ENCODE measurements at places on chromosomes 11 and 22.

GRCh38 chr11:113593698-113594308 lies 112.3 kb downstream of the TMPRSS5 start:
- DNase-seq, result no peak

DNA sequence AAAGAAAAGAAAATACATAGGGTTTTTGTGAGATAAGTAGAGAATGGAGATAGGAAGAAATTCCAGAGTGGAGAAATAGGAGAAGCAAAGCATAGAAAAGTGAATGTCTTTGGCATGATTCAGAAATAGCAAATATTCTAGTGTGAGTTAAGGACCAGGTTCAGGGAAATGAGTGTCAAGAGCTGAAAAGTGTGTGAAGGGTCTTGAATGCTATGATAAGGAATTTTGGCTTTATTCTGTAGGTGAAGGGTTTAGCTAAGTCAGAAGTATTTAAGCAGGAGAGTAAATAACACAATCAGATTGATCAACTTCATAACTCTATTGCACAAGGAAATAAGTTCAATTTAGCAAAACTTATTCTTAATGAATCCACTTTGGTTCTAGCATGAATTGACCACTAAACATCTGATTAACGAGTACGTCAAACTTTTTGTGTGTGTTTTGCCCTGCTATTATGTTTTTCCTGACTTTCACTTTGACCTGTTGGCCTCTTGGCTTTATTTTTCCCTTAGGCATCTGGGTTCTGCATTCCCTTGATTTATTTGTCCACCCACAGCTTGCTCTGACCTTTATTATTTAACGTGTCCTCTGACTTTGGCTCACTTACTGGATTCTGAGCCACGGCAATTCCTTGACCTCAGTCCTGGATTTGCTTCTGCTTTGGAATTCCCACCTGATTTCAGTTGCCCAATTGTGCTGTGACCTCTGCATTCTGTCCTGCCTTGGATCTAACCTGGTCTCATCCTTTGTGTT lies 11.9 kb upstream of the TMEM218 start:
- DNase-seq, result no peak

DNA sequence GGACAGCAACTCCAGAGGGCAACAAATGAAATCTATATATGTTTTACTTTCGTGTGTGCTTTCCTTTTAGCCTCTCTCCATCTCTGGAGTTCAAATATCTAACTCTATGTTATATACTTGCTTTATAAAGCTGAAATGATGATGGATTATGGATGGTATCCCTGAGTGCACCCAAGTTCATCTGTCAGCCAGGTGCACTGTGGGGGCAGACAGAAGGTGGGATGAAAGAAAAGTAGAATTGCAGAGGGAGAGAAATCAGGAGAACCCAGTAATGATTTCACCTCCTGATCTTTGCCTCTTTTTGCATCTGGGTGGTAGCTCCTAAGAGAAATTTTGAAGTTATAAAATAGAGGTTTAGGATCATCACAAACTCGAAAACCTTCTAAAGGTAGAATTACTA lies 2.4 kb downstream of the MUC15 start:
- DNase-seq, result no peak

GRCh38 chr11:126115127-126115495 lies 52.4 kb upstream of the CDON start:
- DNase-seq, result no peak

DNA sequence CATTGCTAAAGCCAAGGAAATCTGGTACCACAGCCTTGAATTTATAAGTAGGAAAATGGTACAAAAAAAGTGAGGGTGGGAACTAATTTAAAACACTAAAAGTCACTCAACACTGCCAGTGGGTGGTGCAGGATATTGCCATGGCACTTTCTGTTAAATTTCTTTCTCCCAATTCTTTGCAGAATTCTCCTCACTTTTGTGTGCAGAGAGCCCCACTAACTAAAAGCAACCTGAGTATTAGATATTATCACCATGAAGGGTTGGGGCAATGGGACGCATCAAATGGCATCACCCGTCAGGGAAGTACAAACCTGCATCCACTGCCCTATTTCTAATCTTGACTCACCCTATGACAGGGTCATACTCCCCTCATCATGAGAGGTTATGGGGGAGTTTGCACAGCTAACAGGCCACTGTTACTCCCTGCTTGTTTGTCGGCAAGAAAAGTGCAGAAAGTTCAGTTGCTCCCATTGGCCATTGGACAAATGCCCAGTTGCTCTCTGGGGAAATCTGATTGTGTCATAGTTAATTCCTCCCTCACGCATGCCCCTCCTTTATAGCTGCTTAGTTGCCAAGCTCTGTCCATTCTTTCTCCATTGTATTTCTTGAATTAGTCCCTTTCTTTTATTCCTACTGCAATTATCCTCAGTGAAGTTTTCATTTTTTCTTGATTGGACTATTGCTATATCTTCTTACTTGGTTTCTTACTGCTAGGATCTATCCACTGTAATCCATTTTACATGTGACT lies 93.8 kb upstream of the BLID start:
- peak; percentile 93 for DNase-seq

DNA sequence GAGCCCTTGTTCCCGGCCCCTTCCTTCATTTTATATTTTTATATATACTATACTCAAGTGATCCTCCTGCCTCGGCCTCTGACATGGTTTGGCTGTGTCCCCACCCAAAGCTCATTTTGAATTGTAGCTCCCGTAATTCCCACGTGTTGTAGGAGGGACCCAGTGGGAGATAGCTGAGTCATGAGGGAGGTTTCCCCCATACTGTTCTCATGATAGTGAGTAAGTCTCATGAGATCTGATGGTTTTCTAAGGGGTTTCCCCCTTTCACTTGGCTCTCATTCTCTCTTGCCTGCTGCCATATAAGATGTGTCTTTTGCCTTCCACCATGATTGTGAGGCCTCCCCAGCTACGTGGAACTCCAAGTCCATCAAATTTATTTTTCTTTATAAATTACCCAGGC lies 7.2 kb upstream of the ZNF280A start:
- DNase-seq, result no peak

GRCh38 chr22:19285831-19286230 lies 5.7 kb downstream of the CLTCL1 start:
- DNase-seq, result no peak

- DNase-seq, result no peak
These were observed 162.4 kb upstream of the ZBED5 start for GRCh38 chr11:11020219-11020726.

- no peak for DNase-seq
These were observed 231.3 kb downstream of the JRKL start for GRCh38 chr11:96621161-96621560.

GRCh38 chr11:78226684-78227680 lies 38.3 kb downstream of the USP35 start:
- DNase-seq, result no peak

DNA sequence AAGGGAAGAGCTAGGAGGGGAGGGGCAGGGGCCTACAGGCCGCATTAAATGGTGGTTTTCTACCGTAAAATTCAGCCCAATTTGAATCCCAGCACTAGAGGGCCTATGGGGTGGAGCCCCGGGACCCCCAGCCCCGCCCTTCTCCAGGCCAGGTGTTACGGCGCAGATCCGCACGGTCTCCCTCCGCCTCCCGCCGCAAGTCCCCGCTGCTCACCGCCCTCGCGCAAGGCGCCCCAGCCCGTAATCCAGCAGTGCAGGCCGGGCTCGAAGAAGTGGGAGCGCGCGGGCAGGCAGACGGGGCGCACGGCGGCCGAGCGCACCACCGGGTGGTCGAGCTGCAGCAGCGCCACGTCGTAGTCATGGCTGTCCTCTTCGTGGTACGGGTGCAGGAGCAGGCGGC lies 17.3 kb downstream of the KCTD17 start:
- DNase-seq, result no peak

DNA sequence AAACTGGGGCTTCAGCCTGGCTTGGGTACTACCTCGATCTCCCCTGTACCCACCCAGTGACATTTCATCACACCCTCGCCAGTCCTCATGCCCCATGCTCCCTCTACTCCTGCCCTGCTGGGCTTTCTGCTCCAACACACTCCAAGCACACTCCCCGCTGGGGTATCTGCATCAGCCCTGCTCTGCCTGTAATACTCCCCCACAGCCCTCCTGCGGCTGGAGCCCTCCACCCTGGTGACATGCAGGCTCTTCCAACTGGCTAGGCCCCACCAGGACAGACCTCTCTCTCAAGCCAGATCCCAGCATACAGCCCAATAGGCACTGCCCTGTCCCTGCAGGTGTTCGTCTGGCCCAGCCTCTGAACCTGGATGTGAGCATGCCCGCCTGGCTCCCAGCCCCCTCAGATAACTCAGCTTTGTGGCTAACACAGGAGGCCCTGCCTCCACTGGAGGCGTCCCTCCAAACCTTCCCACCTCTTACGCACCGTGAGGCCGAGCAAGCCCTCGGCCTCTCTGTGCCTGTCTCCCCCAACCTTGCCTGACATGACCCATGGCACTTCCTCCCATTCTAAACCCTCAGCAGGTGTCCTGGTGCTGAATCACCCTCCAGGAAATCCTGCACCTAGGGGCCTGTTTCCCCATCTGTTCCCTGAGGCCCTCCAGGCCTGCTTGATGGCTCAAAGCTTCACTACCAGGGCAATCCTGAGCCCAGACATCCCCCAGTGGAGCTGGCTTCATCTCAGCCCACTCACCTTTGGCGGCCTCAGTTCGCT lies 33.5 kb upstream of the TXNRD2 start:
- DNase-seq, result no peak

- DNase-seq, result peak; percentile 30
These were observed 50.9 kb upstream of the LINC01488 start for GRCh38 chr11:69430566-69430965.

DNA sequence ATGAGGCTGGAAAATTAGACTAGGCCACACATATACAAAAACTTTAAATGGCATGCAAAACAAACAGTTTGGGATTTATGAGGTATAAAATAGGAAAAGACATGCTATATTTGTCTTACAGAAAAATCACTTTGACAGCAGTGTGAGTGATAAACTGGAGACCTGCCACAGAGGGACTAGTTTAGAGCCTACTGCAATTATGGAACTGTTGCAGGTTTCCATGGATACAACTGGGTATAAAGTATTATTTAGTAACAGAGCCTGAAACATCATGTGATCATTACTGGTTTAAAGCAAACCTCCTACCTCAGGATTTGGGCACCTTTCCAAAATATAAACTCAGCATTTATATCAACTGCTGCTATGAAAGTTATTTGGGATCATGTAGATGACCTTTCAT lies 1032.5 kb downstream of the DLG2 start:
- DNase-seq, result no peak

- DNase-seq, result no peak
These were observed 16.1 kb upstream of the RPS3 start for GRCh38 chr11:75383246-75383645.

DNA sequence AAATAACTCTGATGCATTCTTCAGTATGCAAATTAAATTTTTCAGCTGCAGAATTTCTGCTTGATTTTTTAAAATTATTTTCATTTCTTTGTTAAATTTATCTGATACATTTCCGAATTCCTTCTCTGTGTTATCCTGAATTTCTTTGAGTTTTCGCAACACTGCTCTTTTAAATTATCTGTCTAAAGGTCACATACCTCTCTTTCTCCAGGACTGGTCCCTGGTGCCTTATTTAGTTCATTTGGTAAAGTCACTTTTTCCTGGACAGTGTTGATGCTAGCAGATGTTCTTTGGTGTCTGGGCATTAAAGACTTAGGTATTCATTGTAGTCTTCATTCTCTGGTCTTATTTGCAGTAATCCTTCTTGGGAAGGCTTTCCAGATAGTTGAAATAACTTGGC lies 577.4 kb upstream of the LUZP2 start:
- DNase-seq, result peak; percentile 23

DNA sequence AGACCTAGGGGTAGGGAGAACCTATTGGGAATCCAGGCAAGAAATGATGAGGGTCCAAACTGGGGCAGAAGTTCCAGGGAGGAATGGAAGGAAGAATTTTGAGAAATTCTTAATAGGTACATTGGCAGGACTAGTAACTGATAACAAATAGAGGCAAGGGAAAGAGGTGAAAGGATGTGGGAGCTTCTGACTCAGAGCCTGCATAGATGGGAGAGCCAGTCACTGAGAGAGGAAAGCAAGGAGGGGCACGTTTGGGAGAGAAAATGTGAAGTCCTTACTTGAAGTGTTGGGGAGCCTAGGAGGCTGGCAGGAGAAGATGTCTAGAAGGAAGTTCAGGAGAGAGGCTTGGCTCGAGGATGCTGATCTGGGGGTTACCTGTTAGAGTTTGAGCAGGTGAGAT lies 104.6 kb upstream of the NCAM1 start:
- no peak for DNase-seq

DNA sequence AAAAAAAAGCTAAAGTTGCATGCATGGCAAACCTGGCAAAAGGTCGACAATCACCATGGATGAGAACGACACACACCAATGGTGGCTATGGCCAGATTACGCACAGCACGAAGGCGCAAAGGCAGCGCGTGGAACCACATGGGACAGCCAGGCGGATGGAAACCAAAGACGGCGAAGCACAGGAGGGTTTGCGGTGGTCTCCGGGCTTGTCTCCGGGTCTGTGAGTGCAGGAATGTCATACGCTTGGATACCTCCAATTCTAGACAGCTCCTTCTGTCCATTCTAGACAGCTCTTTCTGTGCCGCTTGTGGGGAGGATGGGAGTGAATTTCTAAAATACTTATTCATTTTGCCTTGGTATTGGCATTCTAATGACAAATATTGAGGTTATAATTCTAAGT lies 685.4 kb downstream of the BRD1 start:
- DNase-seq, result no peak

DNA sequence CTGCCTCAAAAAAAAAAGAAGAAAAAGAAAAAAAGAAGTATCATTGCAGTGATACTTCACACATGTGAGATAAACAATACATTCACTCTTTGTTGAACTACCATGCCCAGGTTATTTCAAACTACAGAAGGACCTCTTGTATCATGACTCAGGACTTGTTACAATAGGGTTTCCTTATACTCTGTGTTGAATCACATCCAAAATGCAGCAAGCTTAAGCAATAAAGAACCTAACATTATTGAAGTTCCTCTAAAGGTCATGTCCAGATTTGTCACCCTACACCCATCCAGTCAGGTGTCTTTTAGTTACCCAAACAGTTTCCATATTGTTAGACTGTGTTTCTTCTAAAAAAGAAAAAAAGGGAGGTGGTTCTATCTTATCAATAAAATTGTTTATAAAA lies 26.9 kb upstream of the ALKBH3 start:
- peak; percentile 77 for DNase-seq

DNA sequence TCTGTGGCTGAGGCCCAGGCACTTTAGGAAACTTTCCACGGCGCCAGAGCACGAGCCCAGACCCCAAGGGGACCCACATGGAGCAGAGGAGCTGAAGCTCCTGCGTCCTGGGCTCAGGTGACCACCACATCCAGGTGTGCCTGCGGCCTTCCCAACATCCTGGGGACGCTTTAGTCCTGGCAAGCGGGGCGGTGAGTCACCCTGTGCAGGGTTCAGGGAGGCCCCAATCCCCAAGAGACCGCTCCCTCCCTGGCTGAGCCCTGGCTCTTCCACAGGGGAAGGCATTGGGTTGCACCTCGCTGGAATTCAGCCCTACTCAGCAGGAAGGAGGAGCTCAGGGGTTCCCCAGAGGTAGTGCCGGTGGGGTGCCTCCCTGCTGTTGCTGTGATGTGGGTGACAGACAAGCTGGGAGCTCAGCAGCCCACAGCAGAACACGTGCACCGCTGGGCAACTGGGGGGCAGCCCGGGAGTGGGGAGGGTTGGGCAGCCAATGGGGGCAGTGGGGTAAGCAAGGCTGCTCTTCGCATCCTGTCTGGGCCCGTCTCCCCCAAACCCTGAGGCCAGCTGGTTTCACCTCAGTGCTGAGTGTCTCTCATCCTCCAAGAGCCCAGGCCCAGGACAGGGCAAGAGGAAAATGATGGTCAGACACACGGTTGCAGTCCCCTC lies 802.8 kb downstream of the BRD1 start:
- no peak for DNase-seq
